Natural killer cell (primary cell): ENCODE measurements at places on chromosomes 3 and 15.
A peak's percentile ranks its signal among the peaks of the same experiment; 100 is the strongest.

DNA sequence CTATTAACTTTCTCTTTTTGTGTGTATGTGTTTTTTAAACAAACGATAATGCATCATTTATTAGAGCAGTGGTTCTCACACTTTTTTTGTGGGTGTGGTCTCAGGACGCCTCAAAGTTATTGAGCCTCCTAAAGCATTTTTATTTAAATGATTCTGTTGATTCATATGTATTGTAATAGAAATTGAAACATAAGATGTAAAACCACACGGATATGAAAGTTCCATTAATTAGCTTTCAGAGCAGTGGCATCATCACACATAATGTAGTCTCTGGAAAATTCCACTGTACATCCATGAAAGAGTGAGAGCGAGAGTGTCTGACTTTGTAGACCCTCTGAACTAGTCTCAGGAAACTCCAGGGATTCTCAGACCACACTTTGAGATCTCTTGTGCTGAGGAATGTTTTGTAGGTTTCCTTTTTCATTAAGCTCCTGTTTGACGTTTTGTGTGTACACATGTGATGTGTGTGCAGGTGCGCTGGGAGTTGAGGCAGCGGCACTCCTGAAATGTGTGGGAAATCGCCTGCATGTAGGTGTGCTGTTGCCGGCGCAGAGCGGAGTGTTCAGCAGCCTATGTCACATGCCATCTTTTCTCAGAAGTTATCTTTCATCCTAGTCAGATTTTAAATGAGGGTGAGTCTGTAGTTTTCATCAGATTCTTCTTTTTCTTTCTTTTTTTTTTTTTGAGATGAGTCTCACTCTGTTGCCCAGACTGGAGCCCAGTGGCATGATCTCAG is 5.3 kb upstream of the TRAK1 start:
- DNase-seq = no peak
- H3K27ac ChIP-seq = no peak overlapping the region
- H3K36me3 ChIP-seq = peaks cover 3% of the 10 kb centered on the region
- no peaks in the 10 kb centered on the region for H3K27me3 ChIP-seq

DNA sequence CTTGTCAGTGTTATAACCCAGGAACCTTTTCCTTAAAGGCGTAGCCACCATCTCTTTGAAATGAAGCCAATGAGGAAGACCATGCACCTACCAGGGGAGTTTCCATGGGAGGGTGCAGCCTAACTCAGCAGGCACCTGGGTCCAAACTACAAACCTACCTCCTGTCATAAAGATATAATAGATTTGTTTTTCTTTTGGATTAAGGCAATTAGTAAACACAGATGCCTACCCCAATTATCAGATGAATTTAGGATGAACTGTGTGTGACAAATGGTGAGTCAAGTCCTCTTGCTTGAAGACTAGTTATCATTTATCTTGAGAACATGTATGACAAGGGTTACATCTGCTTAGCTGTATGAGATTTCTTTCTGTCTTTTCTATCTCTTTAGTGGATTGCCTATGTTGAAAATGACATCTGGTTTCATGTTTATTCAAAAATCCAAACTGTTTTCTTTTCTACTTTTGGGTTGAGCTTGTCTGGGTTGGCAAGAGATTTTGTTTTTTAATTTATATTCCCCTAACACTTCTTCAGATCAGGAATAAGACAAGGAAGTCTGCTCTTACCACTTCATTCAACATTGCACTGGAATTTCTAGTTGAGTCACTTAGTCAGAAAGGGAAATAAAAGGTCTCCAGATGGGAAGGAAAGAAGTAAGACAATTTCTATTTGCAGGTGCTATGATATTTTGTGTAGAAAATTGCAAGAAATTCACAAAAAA is 149.9 kb downstream of the NEK10 start:
- no peak for DNase-seq
- no peaks in the 10 kb centered on the region for H3K27me3 ChIP-seq
- H3K4me3 ChIP-seq = no peak overlapping the region
- no peak overlapping the region for H3K27ac ChIP-seq
- no peaks in the 10 kb centered on the region for H3K36me3 ChIP-seq
- no peaks in the 10 kb centered on the region for H3K4me1 ChIP-seq

DNA sequence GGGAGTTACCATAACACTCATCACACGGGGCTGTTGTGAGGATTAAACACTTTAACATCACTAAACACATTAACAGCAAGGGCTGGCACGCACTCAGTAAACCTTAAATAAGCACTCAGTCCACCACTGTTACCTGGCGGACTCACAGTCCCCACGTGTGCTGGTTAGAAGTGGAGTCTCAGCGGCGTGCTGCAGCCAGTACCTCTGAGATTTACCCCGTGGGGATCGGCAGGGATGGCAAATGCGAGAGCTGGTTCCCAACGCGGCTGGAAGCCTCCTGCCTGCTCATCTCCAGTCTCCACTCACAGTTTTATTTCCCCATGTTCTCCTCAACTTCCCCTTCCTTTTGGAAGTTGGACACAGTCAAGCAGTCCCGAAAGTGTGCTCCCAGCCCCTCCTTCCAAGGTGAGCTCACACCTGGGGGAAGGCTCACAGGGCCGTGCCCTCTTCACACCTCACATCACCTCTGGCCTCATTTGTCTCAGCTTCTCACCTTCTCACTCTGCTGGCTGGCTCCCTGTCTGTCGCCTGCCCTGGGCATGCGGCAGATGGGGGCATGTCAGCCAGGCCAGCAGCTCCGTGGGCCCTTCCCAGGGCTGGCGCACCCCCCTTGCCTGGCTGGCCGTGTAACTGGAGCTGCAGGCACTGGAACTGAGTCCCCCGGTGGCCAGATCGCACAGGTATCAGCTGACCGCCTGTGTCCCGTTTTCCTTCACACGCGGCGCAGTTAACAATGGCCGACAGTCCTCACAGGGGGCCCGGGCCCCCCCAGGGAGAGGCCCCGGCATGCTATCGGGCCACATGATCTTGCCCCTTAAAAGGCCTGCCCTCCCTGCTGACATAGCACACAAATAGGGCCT is 87.1 kb downstream of the WNT7A start:
- no peak for DNase-seq
- no peak overlapping the region for H3K4me3 ChIP-seq

GRCh38 chr3:150447631-150448465 is 39.8 kb downstream of the TSC22D2 start:
- H3K27me3 ChIP-seq = no peaks in the 10 kb centered on the region
- no peak for DNase-seq
- no peak overlapping the region for H3K4me3 ChIP-seq
- no peak overlapping the region for H3K27ac ChIP-seq
- no peaks in the 10 kb centered on the region for H3K4me1 ChIP-seq

- H3K27ac ChIP-seq = no peak overlapping the region
- H3K27me3 ChIP-seq = no peaks in the 10 kb centered on the region
- H3K4me1 ChIP-seq = no peaks in the 10 kb centered on the region
- no peak overlapping the region for H3K4me3 ChIP-seq
Measured at GRCh38 chr3:153495422-153495821, 333.4 kb downstream of the RAP2B start.

DNA sequence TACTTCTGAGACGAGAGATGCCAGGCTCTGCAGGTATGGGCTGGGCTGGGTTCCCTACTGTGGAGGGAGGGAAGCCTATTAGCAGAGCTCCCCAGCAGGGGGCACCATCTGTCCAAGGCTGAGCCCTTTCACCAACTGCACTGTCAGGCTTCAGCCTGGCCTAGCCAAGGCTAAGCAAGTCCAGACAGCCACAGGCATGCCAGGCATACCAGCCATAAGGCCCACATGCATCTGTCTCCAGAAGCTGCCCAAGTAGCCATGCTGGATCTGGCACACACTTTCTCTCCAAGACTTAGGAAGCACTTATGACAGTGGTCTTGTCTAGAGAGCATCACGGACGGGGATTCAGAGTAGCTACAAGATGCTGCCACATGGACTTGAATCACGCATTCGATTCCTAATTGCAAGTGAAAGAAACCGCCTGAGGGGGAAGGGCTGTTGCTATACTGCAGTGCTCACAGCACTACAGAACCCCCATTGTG is 28.3 kb downstream of the RUVBL1 start:
- H3K4me1 ChIP-seq = no peaks in the 10 kb centered on the region
- H3K27ac ChIP-seq = no peak overlapping the region

DNA sequence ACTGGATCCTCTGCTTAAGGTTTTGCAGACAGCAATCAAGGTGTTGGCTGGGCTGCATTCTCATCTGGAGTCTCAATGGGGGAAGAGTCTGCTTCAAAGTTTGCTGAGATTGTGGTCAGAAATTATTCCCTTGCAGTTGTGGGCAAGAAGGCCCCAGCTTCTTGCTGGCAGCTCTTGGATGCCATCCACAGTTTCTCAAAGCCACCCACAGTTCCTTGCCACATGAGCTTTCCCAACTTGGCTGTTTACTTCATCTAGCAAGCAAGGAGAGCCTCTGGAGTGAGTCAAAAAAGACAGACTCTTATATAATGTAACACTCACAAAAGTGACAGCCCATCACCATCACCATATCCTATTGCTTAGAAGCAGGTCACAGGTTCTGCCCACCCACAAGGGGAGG is 62.1 kb upstream of the ABHD2 start:
- H3K36me3 ChIP-seq = no peaks in the 10 kb centered on the region
- H3K4me1 ChIP-seq = no peaks in the 10 kb centered on the region
- no peak overlapping the region for H3K4me3 ChIP-seq
- DNase-seq = no peak

DNA sequence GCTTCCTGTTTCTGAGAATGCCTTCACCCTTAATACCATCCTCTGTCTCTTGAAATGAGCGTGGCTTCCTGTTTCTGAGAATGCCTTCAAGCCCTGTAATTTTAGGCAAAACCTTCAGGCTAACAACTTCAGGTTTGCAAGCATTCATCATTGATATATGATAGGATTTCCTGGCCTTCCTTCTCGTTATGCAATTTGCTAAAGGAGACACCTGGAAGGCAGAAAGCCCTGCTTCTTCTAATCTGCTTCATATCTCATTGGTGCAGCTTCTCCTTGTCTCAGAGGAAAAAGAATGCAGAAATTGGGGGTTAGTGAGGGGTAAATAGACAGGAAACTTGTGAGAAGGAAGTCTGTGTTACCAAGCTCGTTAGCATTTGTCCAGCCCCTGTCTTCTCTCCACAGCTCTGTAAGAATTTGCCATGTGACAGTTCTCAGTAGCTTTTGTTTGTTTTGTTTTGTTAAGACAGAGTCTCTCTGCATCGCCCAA is 7.3 kb downstream of the ARL6IP5 start:
- peak; percentile 71 for DNase-seq
- peak overlapping the region; percentile 84 for H3K27ac ChIP-seq
- H3K27me3 ChIP-seq = no peaks in the 10 kb centered on the region
- peaks cover 12% of the 10 kb centered on the region for H3K36me3 ChIP-seq
- H3K4me3 ChIP-seq = peak overlapping the region; percentile 14

DNA sequence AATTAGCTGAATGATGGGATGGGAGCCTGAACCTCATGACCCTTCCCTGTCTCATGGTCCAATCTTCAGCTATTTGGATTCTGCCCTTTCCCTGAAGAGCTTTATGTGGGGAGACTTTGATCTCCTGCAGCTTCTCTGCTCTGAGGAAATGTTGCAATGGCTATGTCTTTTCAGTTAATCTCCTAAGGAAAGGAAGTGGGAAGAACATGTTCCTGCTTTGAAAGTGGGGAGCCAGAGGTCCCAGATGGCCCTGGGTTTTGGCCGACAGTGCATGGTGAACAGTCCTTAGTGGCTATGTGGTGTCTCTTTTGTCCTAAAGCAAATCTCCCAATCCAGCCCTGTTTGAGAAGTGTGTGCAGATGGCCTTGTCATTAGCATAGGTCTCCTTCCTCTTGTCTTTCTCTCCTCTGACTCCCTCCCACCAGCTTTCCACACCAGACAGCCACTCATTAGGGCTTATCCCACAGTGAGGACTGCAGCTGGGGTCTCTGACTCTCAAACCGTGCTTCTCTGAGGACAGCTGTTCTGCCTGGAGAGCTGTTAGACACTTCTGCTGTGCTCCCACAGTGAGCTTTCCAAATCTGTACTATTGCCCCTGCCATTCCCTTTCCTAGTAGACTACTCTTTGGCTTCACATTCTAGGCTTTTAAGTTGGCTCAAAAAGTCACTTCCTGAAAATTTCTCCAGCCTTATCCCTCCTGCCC is 365.8 kb upstream of the UMPS start:
- H3K27me3 ChIP-seq = no peaks in the 10 kb centered on the region
- no peak overlapping the region for H3K4me3 ChIP-seq
- no peak overlapping the region for H3K27ac ChIP-seq
- no peak for DNase-seq
- no peaks in the 10 kb centered on the region for H3K36me3 ChIP-seq

DNA sequence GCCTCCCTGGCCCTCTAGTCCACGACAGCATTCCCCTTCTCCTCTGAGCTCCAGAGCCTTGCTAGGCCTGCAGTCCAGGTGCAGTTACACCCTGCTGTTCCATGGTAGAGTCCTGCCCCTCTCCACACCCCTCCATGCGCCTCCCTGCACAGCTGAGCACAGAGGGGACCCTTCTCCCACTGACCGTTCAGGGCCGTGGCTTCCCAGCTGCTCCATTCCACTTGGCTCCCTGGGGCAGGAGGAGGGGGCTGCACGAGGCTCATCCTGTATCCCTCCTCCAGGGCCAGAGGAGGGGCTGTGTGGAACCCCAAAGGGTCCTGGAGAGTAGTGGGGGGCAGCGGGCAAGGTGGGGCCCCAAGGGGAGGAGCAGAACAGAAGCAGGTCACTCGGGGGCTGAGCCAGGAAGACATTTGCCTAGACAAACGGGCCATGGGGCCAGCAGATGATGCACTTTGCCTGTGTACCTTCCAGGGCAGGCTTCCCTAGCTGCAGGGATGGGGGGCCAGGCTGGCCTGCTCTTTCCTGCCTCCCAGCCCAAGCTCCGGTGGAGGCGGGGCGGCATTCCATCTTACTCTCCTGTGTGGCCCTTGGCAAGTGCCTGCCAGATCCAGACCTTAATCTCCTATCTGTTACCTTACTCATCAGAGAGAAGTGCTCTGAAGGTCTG is 20.7 kb upstream of the GOLGA6C start:
- H3K27ac ChIP-seq = no peak overlapping the region
- DNase-seq = no peak
- no peaks in the 10 kb centered on the region for H3K27me3 ChIP-seq

DNA sequence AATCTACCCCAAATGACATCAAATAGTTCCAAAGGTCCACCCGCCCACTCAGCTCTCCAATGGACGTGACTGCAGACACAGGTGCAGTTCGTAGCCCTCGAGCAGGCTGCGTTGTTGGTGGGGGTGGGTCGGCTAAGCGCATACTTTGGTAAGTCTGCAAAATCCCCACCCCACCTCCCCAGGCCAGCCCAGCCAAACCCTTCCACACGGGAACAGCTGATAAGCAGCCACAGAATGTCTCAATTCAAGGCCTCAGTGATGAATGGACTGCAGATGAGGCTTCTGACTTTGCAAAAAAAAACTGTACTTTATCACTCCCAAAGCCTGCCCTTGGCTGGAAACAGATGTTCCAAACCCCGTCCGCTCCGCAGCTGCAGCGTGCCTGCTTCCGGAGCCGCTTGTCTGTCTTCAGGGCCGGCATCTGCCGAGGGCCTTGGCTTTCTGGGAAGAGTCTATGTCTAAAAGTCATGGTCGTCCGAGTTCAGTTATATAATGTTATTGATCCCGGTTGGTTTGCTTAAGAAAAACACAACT is 38.2 kb downstream of the PCSK6 start:
- no peak overlapping the region for H3K27ac ChIP-seq
- no peak overlapping the region for H3K4me3 ChIP-seq
- H3K36me3 ChIP-seq = no peaks in the 10 kb centered on the region
- no peaks in the 10 kb centered on the region for H3K27me3 ChIP-seq
